Stimulated activated CD4-positive, alpha-beta T cell treated with anti-CD3 and anti-CD28 coated beads, Interleukin-4, amount 100 ng/mL, for 24 hours (primary cell): ENCODE measurements at places on chromosomes 7 and 10.
A peak's percentile ranks its signal among the peaks of the same experiment; 100 is the strongest.

- DNase-seq = peak; percentile 15
Measured at GRCh38 chr7:93228302-93228701, 2.0 kb upstream of the HEPACAM2 start.

DNA sequence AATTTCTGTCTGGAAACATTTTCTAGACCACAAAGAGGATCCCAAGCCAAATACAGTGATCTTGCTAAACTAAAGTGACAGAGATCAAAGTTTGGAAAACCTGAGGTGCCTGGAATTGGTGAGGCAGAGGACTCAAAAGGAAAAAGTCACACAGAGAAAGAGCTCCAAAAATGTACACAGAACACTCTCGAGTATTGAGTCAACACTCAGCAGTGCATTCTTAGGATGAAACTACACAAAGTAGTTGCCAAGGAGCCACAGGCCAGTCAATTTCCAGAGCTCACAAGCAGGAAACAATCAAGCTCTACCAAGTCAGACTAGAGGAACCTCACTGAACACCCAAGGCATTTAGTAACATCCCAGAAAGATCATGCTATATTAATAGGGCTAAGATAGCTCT is 61.3 kb downstream of the MICU1 start:
- no peak for DNase-seq

DNA sequence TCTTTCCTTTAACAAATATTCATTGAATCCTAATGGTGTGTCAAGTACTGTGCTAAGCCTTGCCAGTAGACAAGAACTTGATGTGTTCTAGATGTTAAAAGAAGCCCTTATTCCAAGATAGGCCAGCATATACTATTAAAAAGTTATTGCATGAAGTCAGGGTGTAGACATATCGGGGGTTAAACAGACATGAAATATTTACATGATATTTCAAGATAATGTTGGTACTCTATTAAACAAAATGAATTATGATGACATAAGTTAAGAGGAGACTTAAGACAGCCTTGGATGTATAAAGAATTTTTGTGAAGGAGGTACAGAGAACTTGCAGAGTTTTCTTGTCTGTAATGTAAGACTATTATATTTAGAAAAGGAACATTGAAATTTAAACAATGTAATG is 44.8 kb downstream of the HDAC9 start:
- no peak for DNase-seq

GRCh38 chr7:155848691-155849669 is 36.7 kb upstream of the SHH start:
- DNase-seq = no peak
